Activated T-cell treated with anti-CD3 and anti-CD28 coated beads, Interleukin-2, amount 50 U/mL, for 4 hours (primary cell): ENCODE measurements at places on chromosomes 13 and 19. TPM values are rescaled to one million over a fixed set of nuclear protein-coding genes. Genes with fewer than 3 reads are reported as not detected.

DNA sequence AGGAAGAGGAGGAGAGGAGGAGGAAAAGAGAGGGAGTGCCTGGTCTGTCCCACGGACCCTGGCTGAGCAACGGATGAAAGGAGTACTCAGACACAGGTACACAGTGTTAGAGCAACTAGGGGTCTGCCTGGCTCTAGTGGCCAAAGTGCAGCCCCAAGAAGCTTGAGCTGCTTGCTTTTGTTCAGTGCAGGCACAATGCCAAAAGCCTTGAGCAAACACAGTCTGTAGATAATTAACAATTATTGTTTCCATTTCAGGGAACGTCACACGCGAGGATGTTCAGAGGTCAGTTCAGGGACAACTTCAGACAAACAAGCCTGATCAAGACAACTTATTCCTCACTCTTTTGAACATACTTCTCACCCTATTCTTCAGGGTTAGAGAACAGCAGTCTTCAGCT, 32.2 kb upstream of the ZNF726 start:
- no peak for DNase-seq

GRCh38 chr19:58558623-58559274, 338 bp upstream of the UBE2M start:
- DNase-seq: peak; percentile 99

- DNase-seq: no peak
Measured at GRCh38 chr13:67221630-67222226, 8.4 kb downstream of the PCDH9 start.

Gene CYP2F1
- total RNA-seq: not detected

DNA sequence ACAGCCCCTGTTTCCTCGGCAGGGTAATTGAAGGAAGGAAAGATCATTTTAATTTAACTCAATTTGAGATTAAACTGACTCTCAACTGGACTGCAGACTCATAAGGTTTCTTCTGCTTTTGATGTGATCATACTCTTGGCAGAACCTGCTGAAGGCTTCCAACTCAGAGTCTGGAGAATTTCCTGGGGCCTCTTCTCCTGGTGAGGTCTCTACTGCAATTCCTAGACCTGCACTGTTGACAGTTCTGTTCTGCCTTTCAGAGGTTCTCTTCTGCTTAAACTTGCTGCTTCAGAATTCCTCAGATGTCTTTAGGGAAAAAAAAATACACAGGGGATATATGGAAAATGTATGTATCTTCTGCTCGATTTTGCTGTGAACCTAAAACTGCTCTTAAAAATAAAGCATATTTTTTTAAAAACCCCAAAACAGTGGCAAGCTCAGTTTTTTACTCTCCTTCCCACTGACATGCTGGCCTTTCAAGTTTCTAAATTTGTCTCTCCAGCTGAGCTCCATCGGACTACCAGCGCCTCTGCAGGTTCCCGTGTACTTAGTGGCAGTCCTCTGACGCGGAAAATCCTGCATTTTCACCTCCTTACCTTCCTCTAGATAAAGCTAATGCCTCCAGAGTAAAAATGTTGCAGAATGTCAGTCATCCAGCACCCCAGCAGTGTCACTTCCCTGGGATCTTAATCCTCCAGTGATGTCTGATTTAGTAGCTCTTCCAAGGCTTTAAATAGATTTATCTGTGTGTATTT, 733.5 kb upstream of the SGCG start:
- no peak for DNase-seq

Gene ZNF208
- 2.0 TPM for total RNA-seq

GRCh38 chr13:26247608-26248007, 6.3 kb upstream of the CDK8 start:
- no peak for DNase-seq

Gene ZSCAN1
- total RNA-seq: not detected

- no peak for DNase-seq
Measured at GRCh38 chr19:47618771-47619170, 9.8 kb downstream of the BICRA start.

DNA sequence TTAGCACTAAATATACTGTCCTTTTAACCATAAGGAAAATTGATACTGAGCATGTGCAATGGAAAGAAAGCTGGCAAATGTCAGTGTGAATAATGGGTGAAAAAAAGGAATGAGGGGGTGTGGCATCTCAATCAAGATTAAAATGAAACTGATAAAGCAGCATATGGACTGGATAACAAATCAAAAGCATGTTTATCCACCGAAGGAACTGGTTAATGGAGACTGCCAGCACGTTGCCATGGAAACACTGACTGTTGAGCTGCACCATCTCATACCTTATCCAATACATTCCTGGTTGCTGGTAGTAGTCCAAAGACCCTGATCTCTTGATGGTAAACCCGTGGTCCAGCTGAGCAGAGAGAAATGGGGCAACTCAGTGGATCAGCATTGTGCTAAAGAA, 311.4 kb upstream of the MAB21L1 start:
- no peak for DNase-seq

Gene EDDM13
- total RNA-seq: 0.46 TPM

Gene CLEC17A
- total RNA-seq: 2.3 TPM

DNA sequence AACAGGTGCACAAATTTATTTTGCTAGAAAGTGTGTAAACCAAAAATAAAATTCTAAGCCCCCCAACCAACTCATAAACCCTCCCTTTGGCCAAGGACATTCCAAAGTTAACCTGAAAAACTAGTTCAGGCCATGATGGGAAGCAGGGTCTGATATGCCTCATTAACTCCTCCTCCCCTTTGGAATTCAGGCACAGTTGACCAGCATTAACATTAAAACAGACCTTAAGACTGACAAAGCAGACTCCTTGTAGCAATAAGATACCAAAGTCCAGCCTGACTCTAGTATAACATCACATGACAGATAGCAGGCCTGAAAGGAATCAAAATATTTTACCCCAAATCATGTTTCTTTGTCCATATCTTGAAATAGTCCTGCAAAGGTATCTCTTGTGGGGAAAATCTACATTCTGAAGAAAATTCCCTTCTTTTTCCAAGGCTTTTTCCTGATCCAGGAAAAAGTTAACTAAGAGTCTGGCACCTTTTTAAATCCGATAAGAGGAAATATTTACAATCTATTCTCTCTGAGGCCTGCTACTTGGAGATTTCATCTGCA, 19.7 kb downstream of the NEK5 start:
- DNase-seq: no peak

GRCh38 chr19:50555450-50556281, 12.6 kb downstream of the LRRC4B start:
- DNase-seq: no peak

DNA sequence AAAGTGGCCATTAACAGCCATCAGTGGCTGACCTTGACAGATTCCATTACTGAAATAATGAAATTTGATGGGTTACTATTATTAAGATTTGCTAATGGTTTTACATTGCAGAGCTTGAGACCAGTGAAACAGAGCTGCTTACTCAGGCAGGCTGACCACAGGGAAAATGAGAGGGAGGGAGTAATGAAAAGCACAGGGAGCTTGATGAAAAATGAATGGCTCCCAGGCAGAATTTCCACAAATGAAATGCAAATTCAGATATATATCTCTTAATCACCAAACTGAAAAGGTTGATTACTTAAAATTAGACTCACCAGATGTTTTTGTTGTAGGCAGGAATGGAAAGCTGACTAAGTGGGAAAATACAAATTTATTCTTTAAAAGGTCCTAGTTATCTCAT, 36.1 kb downstream of the HTR2A start:
- no peak for DNase-seq

DNA sequence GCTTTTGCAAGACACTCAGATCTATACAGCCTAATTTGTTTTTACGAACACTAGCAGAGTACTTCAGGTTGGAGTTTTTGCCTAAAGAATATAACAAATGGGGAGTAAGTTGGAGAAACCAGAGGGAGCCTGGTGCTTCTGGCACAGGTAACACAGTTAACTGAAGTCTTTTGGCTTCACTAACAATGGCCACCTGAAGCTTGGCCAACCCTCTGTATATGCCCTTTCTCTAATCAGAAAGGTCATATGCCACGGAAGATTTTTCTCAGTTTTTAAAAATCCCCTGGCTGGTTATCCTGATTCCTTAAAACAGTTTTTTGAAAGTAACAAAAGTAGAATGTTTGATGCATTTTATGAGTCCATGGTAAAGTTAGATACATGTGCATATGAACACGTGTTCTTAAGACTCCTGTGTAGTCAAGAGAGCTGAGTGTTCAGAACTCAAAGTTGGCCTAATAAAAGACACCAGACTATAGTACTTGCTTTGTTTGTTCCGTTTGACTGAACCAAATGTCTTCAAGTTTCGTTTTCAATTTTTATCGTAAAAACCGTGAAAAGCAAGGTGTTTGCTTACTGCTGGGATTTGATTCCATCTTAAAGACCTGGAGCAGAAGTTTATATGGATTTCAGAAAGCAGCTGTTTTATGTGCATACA, 137.5 kb downstream of the KCNRG start:
- no peak for DNase-seq

DNA sequence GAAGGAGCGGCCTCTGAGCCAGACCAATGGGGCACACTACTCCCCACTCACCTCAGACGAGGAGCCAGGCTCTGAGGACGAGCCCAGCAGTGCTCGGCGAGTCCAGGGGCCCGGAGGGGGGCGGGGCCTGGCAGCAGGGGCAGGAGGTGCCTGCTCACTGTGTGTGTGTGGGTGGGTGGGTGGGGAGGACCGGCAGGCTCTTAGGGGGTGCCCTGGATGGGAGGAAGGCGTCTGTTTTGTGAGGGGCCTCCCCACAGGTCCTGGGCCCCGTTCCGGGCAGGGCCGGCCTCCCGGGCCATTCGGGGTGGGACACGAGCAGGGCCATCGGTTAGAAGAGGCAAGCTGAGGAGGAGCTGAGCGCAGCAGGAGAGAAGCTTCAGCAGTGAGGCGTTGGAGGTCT, 12.7 kb downstream of the PLEKHJ1 start:
- DNase-seq: no peak
